ENCODE measurements at places on chromosomes 12 and 14.

- DNase-seq: no peak
Observed at GRCh38 chr14:101729382-101729781, 32.1 kb upstream of the PPP2R5C start.

DNA sequence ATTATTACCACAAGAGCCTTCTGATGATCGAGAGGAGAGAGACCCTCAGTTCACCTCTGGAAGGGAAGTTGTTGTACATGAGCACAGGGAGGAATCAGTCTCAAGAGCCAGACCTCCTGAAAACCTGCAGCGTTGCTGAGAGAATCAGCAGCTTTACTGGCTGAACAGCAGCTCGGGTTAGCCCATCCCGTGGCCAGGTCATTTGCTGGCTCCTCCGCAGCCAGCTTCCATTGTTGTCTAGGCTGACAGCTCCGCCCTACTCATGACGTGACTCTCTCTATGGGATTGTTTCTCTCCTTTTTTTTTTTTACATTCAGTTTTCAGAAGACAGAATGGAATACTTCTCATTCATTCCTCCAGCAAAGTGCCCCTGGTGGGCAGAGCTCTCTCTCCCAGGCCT is 69.9 kb downstream of the TGFB3 start:
- no peak for DNase-seq

DNA sequence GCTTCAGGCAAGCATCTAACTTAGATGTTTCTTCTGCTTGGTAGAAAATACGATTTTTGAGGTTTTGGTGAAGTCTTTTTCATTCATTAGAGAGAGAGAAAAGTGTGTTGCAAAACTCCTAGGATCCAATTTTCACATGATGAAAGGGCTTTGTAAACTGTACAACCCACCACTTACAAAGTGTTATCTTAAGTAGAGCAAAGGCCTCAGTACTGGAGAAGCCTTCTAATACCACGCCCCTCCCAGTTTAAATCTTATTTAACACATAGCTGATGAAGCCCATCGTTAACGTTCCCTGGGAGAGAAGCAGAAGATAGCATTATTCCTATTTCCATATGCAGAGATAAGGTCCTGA is 869 bp downstream of the APOLD1 start:
- DNase-seq: no peak

DNA sequence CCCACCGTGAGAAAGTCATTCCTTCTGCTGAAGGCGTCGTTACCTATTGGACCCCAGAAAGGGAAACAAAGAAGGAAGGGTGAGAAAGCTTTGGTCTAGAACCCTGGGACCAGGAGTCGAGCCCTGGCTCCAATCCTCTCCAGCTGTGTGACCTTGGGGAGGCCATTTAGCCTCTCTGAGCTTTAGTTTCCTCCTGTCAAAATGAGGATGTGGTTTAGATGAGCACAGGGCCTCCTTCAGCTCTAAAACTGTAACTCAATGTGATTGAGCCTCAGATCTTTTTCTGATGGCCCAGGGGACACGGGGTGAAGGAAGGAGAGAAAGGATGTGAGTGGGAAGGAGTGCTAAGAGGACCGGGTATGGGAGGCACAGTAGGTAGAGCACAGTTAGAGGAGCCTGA is 7.7 kb downstream of the JDP2 start:
- no peak for DNase-seq

- no peak for DNase-seq
Observed at GRCh38 chr14:94880106-94880505, 110.2 kb upstream of the GSC start.

DNA sequence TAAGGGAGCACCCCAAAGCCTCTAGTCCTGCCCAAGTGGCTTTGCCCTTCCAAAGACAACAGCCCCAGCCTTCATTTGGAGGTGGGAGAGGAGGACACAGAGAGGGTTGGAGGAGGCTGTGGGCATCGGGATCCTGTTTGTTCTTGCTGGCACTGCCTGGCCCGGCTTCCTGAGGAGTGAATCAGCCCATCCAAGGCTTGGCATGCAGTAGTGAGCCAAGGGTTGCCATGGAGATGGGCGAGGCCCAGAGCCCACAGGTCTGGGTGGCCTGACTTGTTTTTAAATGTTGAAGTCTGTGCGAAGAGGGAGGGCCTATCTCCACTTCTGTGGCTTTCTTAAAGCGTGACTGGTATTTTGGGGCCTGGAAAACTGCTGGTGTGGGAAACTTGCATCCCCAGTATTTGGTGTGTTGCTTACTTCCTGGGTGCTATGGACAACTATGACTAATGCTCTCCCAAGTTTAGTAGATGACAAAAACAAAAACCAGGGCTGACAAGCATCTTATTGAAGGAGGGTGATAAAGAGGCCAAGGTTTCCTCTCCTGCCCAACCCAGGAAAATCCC is 15.8 kb downstream of the CD9 start:
- peak; percentile 34 for DNase-seq

DNA sequence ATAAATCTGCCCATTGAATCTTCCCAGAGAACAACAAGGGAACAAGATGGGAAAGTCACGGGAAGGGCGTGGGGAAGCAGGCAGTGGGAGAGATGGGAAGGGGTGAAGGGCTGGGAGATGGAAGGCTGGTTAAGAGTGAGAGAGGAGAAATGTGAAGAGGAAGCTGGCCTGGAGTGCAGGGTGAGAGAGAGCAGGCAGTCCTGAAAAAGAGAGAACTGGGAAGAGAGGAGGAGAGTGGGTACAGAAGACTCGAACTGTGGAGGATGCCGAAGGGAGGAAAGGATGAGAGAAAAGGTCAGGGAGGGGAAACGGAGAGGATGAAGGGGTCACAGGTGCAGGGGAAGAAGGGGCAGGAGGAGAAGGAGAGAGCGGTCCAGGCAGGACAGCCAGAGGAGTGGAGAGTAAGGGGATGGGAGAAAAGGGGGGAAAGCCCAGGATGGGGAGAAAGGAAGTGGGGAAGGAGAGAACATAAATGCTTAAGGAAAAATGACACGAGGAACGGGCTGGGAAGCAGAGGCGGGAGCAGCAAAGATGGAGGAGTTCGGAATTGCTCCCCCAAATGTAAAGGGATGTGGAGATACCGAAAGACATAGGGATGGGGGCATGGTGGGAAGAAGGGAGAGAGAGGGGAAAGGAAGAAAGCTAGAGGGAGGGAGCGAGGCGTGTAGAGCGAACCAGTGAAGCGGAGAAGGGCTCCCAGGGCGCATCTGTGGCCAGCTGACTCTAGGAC is 1.2 kb downstream of the PIANP start:
- no peak for DNase-seq

- DNase-seq: no peak
Observed at GRCh38 chr14:25800841-25801240, 750.9 kb upstream of the STXBP6 start.

- no peak for DNase-seq
Observed at GRCh38 chr12:45879363-45879895, 110.9 kb downstream of the SCAF11 start.

All from non-pigmented ciliary epithelial cell (primary cell).